ENCODE measurements at places on chromosomes 7 and 10. TPM values are rescaled to one million over a fixed set of nuclear protein-coding genes. Genes with fewer than 3 reads are reported as not detected.

DNA sequence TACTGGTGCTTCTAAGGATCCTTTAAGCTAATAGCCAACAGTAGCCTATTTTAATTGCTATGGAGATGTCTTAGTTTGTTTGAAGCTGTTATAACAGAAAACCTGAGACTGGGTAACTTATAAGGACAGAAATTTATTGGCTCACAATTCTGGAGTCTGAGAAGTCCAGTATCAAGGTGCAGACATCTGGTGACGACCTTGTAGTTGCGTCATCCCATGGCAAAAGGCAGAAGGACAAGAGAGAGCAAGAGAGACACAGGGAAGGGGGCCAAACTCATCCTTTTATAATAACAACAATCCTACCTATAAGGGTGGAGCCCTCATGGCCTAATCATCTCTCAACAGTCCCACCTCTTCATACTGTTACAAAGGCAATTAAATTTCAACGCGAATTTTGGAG is 39.1 kb downstream of the NRCAM start:
- no peak for DNase-seq

- DNase-seq: no peak
Observed at GRCh38 chr10:23078114-23078513, 17.3 kb upstream of the MSRB2 start.

DNA sequence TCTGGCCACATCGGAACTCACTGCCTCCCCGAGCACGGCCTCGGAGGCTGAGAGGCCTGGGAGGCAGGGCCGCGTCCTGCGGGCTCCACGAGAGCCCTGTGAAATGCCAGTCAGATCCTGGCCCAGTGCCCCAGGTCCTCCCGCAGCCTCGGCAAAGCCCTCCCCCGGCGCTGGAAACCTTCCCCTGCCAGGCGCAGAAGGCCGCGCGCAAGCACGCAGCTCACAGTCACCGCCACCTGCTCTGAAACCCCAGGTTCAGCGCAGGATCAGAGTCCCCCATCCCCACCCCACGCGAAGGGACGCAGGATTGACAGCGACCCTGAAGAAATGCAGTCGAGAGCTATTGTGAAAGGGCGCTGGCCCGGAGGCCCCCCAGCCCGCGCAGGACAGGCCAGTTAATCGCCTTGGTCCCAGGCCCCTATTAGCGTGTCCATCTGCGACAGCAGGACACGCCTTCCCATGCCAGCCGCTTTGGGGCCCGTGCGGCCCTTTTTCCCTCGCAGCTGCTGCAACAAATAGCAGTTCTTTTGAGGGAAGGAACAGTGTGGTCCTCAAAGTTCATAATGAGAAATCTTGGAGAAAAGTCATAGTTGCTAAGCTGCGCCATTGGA is 13.5 kb upstream of the EGFR start:
- no peak for DNase-seq

DNA sequence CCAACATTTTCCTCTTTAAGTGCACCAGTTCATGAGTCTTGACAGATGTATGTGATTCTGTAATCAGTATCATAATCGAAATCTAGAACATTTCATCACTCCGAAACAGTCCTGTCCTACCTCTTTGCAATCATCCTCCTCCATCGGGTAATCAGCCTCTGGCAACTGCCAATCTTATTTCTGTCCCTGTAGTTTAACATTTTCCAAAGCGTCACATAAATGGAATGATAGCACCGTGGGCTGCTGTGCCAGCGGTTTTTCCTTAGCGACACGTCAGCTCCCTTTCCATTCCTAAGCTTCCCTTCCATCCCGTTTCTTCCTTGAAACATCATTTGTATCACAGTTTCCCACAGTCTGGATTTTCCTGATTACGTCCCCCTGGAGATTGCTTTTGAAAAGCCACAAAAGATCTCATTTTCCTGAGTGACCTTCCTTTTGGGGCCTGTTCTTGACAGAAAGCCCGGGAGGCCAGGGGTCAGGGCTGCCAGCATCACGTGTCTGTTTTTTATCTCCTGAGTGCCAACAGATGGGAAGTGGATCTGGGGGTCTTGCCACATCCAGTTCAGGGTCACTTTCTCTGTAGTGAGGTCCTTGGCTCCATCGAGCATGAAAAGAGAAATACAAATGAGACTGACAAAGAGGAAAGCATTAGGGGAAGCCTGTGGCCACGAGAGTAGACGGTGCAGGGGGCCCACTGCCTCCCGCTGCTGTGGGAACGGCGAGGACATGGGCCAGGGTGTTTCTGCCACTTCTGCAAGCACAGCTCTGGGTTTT is 31.6 kb downstream of the TMEM120A start:
- DNase-seq: no peak

GRCh38 chr10:75593692-75594556 is 162.5 kb downstream of the LRMDA start:
- DNase-seq: no peak

- no peak for DNase-seq
Observed at GRCh38 chr7:152313831-152314604, 121.8 kb downstream of the KMT2C start.

Gene LIPK
- not detected for total RNA-seq

- DNase-seq: no peak
Observed at GRCh38 chr7:95596198-95597063, at the start of gene PDK4. TSS of gene PDK4 (minus strand) at chr7:95596516. CDS start at chr7:95596293, 223 bp downstream.

- DNase-seq: peak; percentile 54
Observed at GRCh38 chr7:44750921-44751571, 2.4 kb downstream of the ZMIZ2 start.

GRCh38 chr10:113718969-113719822 is 32.3 kb upstream of the PLEKHS1 start:
- DNase-seq: no peak

GRCh38 chr7:19239951-19240350 is 94.7 kb upstream of the FERD3L start:
- DNase-seq: no peak

DNA sequence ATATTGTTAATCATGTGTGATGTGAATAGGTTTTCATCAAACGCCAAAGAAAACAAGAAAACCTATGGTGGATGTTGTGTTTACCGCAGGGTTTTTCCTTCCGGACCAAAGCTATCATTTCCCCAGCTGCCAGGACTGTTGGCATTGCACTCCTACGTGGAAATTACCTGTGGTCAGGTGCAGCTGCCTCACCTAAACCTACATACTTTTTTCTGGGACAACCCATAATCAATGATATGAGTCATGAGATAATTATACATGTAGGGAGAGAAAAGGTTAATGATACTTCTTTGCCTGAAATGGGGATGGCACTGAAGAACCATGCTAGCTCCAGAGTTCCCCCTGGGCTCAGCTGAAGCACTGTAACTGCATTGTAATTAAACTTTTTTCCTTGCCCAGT is 223.6 kb upstream of the SEMA3E start:
- DNase-seq: no peak

Gene SNX10
- total RNA-seq: 42.4 TPM

GRCh38 chr10:7206412-7207100 is 204.3 kb downstream of the SFMBT2 start:
- DNase-seq: no peak

Gene SPDYE9
- total RNA-seq: not detected

- DNase-seq: peak; percentile 43
Observed at GRCh38 chr10:84256510-84257342, 11.9 kb downstream of the RGR start.

GRCh38 chr7:33591490-33591889 is 313.8 kb upstream of the BMPER start:
- DNase-seq: no peak

DNA sequence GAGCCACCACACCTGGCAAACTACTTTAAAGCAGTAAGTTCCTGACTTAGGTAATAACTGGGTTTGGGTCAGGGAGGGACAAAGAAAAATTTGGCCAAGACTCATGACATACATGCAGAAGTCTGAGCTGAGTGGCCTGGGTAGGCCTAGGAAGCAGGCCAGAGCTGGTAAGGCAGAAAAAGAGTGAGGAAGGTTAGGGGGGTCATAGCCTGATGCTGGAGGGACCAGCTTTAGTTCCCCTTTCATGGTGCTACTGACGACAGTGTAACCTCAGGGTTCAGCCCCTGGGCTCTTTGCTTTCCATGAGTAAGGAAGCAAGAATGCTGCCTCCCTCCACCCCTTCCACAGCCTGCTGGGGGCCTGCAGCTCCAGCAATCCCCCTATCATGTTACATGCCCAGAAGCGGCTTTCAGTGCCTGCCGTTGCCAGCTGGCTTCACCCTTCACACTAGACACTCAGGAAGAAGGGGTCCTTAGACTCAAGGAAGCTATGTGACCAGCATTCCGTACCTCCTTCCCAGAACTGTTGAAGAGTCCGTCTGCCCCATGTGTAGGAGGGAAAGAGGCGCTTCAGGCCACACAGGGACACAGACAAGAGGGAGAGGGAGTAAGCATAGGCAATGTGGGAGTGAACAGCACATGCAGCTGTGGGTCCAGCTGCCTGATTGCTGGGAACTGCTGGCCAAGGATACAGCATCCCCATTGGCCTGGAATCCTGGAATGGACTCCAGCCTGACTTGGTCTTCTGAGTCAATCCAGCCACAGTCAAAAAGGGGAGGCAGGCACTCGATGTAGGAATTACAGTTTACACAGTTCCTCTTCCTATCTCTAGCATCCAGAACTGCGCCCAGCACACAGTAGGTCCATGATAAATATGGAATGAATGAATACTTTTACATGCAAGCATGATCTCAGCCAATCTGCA is 4.1 kb upstream of the PLAU start:
- no peak for DNase-seq

GRCh38 chr7:157032128-157032527 is 21.7 kb upstream of the MNX1 start:
- no peak for DNase-seq

Gene WNT8B
- total RNA-seq: 0.23 TPM

- DNase-seq: no peak
Observed at GRCh38 chr7:148505645-148506375, 84.8 kb upstream of the C7orf33 start.

GRCh38 chr7:104306793-104307192 is 21.6 kb upstream of the LHFPL3 start:
- no peak for DNase-seq

DNA sequence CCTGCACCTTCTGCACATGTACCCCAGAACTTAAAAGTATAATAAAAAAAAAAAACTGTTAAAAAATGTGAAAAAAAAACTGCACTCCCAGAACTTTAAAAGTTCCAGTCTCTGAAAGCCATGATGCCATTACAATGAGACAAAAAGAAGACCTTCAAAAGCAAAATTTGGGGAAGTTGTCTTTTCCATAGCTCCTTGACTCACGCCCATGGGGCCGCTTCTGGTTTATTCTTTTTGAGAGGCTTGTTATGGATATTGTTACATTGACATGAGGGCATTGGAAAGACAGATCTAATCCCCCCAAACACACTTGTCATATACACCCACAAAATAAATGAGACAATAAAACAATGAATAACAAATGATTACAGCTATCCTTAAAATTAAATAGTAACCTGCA is 798 bp downstream of the BLNK start:
- no peak for DNase-seq

Gene PRSS37
- not detected for total RNA-seq

Gene NUTM2E
- total RNA-seq: 0.18 TPM

Gene STEAP4
- total RNA-seq: not detected

DNA sequence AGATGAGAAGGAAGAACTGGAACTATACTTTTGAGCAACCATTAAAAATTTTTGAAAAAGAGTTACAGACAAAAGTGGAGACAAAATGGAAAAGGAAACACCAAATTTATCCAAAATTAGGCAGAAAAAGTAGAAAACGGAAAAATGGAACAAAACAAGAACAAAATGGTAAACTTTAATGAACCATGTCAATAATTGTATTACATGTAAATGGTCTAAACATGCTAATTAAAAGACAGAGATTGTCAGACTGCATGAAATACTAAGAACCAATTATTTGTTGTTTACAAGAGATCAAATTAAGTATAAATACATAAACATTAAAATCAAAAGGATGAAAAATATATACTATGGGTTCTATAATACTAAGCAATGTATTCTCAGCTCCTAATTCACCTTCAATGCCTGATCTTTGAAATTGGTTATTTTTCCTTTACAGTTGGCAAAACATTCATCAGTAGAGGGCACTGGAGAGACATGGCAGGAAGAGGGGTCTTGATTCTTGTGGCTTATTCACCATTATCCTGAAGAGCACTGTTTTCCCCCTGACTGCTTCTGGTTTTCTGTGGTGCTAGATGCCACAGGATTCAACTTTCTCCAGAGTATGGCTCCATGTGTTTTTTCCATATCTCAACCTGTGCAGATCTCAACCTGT is 124.9 kb downstream of the ELFN1 start:
- no peak for DNase-seq

- DNase-seq: no peak
Observed at GRCh38 chr7:24227603-24228359, 56.2 kb upstream of the NPY start.

Gene MNX1
- total RNA-seq: not detected

- DNase-seq: no peak
Observed at GRCh38 chr7:83782628-83783027, 133.7 kb upstream of the SEMA3E start.
